ENCODE measurements at places on chromosomes 3 and 15. TPM values are rescaled to one million over a fixed set of nuclear protein-coding genes. Genes with fewer than 3 reads are reported as not detected.

Gene NOX5
- 0.64 TPM for total RNA-seq

Gene P2RY1
- total RNA-seq, result 0.32 TPM

Gene MESP2
- 0.32 TPM for total RNA-seq

Gene XPC
- 33.5 TPM for total RNA-seq

Gene ZNF280D
- 51.8 TPM for total RNA-seq

Gene NCBP2
- 41.2 TPM for total RNA-seq

Measured in fibroblast of villous mesenchyme (primary cell).